ENCODE measurements at places on chromosomes 4 and X.

DNA sequence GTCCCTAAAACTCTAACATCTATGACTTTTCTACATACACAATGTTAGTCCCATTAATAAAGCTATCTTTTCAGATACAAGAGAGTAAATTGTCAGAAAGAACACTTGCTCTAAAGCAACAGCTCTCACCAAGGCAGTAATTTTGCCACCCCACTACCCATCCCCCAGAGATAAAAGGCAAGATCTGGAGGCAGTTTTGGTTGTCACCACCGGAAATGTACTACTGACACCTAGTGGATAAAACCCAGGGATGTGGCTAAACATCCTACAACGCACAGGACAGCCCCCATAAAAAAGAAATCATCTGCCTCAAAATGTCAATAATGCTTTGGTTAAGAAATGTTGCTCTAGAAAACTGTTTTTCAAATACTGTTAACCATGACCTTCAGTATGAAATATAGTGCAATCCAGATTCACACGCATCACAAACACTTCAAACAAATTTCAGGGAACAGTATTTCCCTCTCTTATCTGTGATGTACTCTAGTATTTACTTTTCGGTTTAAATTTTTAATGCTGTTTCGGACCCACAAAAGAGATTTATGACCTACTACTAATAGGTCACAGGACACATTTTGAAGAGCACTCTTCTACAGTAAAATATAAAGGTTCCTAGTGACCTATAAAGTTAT lies 5.1 kb downstream of the FBXL5 start:
- peak; percentile 54 for DNase-seq

- DNase-seq: no peak
These were observed 118.9 kb downstream of the SLC10A6 start for GRCh38 chr4:86730310-86730709.

DNA sequence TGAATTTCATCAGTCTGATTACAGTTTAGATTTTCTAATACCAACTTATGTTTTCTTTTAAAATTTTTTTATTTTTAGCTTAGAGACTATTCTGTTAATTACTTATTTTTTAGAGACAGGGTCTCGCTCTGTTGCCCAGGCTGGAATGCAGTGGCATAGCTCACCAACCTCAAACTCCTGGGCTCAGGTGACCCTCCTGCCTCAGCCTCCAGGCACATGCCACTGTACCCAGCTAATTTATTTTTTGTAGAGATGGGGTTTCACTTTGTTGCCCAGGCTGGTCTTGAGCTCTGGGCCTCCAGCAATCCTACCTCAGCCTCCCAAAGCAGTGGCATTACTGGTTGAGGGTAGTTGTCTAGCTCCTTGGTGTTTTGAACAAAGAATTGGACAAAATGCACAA lies 102.0 kb downstream of the KLHL8 start:
- no peak for DNase-seq

GRCh38 chr4:46392421-46392820 lies 2.5 kb upstream of the GABRA2 start:
- DNase-seq: no peak

GRCh38 chr4:163679189-163679588 lies 184.7 kb downstream of the TMA16 start:
- DNase-seq: no peak

- DNase-seq: no peak
These were observed 26.4 kb downstream of the ATG4A start for GRCh38 chrX:108117988-108118387.
